ENCODE measurements at places on chromosomes 16 and 17. TPM values are rescaled to one million over a fixed set of nuclear protein-coding genes. Genes with fewer than 3 reads are reported as not detected.

DNA sequence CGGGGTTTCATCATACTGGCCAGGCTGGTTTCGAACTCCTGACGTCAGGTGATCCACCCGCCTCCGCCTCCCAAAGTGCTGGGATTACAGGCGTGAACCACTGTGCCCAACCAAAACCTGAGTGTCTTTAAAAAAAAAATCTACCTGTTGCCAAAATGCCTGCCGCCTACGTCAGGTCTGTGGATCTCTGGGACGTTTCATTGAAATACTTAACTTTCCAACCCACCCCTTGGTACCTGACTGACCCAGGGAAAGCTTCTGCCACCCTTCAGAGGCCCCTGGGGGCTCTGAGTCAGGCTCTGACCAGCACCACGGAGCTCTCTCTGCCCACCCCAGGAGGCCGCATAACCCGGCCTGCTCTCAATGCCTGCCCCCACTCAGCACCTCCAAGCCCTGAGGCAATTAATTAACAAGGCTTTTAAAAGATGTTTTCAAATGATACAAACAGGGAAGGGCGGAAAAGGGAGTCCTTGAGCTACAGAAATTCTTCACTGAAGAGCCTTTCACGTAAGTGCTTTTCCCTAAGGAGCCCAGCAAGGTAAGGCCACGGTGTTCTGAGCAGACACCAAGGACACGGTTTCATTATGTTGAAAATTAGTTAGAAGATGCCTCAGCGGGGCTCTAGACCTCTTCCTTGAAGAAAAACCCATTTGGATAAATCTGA lies 29.3 kb upstream of the GSG1L start:
- DNase-seq = no peak

KRTAP4-6 gene
- total RNA-seq = not detected

QPRT gene
- total RNA-seq = 13.8 TPM

- no peak for DNase-seq
These were observed 835.6 kb upstream of the RBFOX1 start for GRCh38 chr16:6496996-6497395.

DNA sequence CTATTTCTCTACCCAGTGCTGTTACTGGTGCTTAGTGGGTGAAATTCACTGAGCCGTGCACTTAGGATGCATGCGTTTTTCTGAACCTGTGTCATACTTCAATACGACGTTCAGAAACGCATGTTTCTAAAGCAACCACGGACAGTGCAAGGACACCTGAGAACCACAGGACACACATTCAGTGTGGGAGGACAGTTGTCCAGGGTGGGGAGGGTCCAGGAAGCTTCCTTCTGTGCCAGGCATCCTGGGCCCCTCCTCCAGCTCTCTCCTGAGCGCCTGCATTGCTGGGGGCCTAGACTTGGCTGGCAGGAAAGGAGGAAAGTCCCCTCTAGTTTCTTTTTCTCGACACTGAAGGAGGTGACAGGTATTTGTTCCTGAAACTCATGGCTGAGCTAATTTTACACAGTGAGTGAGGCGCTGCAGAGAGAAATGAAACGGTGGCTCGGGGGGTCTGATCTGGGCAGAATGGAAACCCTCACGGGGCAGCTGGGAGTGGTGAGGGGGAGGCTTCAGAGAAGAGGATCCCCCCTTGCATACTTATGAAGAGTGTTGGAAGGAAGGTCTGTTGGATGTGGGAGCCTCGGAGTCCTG lies 89.9 kb downstream of the IRF8 start:
- no peak for DNase-seq

DNA sequence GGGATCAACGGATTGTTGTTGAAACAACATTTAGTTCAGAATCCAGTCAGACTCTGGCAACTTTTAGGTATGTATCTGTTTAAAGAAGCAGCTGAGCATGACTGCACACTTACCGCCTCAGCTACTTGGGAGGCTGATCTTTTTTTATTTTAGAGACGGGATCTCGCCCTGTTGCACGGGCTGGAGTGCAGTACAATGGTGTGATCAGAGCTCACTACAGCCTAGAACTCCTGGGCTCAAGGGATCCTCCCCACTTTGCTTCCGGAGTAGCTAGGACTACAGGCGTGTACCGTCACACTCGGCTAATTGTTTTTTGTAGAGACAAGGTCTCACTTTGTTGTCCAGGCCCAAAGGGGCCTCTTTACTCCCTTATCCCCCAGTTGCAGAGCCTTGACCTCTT lies 2.3 kb downstream of the SPG7 start:
- no peak for DNase-seq

CD300LG gene
- total RNA-seq = 5.6 TPM

RNF135 gene
- total RNA-seq = 21.1 TPM

DNA sequence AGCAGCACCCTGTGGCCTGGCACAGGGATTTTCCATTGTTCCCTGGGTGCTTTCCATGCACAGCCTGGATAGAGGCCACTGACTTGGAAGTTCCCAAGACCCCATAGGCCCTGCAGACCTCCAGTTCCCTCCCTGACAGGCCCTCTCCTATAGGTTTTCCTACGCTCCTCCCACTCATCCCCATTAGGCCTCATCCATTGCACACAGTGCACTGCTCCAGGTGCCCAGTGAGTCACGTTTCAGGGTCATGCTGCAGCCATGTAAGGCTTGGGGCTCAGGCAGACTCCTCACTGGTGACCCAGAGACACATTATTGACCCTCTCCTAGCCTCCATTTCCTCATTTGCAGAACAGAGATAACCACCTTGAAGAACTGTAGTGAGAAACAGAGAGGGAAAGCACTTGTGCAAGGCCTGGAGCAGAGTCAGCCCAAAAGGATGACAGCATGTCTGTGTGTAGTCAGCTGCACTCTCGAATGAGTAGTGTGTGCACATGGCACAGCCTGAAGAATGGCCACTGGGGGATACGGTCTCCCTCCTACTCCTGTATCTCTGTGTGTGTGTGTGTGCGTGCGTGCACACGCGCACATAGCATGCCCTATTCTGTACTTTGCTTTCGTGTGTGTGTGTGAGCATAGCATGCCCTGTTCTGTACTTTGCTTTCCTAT lies 26.8 kb downstream of the DRC3 start:
- no peak for DNase-seq

SLC6A4 gene
- 0.98 TPM for total RNA-seq

MNT gene
- total RNA-seq = 28.5 TPM

DNA sequence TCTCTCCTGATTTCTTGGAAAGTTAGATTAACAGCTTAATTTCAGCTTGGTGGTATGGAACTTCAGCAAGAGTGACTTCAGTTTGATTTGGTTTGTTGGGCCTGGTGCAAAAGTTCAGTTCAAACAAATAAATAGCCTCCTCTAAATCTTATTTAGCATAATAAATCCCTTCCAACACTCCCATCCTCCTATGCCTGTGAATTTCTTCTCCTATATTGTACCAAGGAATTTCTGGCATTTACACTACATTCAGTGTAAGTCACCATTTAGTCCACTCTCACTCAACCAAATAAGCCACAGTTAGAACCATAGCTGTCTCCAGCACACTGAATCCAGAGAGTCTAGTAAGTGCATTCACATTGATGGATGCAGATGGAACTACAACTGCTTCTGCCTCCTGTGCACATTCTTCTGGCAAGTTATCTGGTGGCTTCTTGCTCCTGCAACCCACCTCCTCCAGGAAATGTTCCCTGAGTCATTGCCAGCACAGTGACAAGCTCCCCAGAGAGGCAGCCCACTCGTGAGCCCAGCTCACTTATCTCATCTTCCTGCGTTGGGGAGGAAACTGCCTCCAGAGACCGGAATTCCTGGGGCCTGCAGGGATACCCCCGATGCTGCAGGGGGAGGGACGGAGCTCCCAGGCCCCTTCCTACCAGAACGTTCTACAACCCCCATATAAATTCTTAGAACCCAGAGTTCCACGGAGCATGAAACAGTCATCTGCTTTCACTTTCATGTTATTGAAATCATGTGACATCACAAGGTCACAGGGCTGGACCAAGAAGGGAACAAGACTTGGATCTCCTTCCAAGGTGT lies 318.3 kb downstream of the PHKB start:
- DNase-seq = no peak

SP6 gene
- total RNA-seq = 3.9 TPM

GRCh38 chr17:17877529-17878358 lies 41.0 kb upstream of the SREBF1 start:
- DNase-seq = no peak

DNA sequence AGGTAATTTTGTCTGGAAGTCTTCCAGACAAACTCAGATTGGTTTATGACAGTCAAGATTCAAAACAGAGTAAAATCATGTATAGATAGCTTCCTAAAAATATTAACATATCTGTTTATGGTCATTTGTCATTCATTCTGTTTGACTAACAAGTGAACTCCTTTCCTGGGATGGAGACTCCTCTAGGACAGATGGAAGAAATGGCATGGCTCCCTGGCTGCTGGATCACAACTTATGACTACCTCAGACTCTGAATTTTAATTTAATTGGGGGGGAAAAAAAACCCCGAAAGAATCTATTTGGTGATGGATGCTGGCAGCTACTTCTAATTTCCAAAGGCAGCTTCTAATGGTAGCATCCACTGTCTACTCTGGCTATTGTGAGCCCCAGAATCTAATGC lies 34.6 kb downstream of the PHLPP2 start:
- no peak for DNase-seq

- no peak for DNase-seq
These were observed 18.1 kb upstream of the ITPRIPL2 start for GRCh38 chr16:19095654-19096053.

GRCh38 chr17:13046361-13046760 lies 28.5 kb upstream of the ELAC2 start:
- no peak for DNase-seq

DNA sequence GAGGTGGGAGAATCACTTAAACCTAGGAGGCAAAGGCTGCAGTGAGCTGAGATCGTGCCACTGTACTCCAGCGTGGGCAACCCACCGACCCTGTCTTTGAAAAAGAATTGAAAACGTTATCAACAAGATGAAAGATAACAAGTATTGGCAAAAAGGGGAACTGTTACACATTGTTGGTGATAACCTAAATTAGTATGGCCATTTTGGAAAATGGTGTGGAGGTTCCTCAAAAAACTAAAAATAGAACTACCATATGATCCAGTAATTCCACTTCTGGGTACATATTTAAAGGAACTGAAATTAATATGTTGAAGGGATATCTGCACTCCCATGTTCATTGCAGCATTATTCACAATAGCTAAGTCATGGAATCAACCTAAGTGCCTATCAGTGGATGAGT lies 61.0 kb downstream of the ABHD15 start:
- DNase-seq = no peak

- no peak for DNase-seq
These were observed 664 bp upstream of the BCL6B start for GRCh38 chr17:7021993-7022778.

ESRP2 gene
- total RNA-seq = 71.0 TPM

ADAP2 gene
- total RNA-seq = 14.0 TPM

HSD11B2 gene
- total RNA-seq = 30.2 TPM

DNA sequence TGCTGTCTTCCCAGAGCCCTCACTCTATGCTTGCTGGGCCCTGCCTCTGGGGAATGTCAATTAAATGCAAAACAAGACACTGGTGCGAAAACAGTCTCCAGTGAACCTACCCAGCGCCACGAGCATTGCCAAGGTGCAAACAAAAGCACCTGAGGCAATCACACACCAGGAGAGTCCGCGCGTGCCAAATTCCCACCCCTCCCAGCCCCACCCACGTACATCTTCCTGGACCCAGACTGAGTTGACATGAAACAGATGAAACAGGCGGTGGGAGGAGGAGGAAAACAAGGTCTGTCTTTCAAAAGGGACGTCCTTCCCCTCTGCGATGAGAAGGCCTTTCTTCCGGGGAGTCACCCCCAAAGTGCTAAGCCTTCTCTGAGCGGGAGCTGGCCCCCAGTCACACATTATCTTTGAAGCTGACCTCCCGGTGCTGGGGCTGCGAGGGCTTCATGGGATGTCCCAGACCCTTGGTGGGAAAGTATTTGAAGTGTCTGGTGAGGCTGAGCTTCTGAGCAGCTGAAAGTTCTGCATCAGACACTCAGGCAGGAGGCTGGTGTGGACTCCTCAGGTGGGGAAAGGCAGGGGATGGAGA lies 200.4 kb downstream of the AXIN2 start:
- DNase-seq = no peak

TAT gene
- total RNA-seq = not detected

DNA sequence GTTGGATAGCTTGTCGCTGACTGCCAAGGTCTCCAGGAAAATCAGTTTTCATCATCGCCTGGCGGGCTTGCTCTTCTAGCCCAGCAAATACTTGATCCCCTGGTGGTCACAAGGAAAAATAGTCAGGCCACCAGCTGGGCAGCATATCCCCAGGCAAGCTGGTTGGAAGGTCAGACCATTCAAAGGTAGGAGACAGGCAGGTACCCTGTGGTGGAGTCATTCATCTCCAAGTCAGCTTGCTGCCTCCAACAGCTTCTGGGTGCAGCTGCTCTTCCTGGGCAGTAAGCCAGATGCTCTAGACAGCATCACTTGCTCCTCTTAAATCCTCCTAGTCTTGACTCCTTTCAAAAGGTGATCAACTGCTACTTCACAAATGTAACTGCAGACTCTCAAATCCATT lies 16.0 kb downstream of the ZNF821 start:
- no peak for DNase-seq

JUP gene
- total RNA-seq = 589 TPM

GRCh38 chr16:86664522-86665318 lies 86.4 kb downstream of the FOXL1 start:
- no peak for DNase-seq

CACNA1H gene
- total RNA-seq = 10.8 TPM

DNA sequence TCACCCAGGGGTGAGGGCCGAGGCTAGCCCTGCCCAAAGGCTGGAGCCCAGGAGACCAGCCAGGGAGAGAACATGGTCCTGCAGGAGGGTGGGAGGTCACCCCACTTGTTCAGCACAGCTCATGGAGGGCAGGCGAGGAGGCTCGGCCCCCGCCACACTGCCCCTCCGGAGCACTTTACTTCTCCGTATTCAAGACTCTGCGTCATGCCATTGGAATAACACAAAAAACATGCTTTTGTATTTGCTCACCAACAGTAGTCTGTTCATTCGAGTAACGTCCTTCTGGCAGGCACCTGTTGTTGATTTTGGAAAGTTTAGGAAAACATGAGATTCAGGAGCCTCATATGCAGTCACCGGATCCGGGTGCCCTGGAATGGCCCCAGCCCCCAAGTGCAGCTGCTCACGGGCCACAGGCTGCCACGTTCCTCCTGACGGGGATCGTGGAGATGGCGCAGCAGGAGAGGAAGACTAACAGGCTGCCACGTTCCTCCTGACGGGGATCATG lies 81.1 kb upstream of the DNAH17 start:
- DNase-seq = no peak

- no peak for DNase-seq
These were observed 66.4 kb downstream of the CYB5B start for GRCh38 chr16:69490707-69491324.

DHX40 gene
- total RNA-seq = 31.4 TPM

GRCh38 chr16:14427371-14427948 lies 202.6 kb downstream of the PARN start:
- no peak for DNase-seq

DNA sequence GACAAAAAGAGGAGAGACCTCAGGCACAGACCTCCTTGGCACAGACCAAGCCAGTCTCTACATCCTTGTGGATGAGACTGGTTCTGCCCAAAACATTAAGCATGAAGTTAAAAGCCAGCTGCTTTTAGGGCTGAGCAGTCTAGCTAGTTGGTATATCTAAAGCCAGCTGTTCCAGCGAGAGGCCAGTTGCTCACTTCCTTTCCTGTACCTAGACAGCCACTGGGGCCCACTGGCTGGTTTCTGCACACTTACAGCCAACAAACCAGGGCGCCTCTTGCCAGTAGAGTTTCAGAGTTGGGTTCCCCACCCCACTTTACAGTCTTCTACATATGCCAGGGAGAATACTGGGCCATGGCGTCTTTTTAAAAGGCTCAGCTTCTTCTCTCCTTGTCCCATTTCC lies 242.4 kb downstream of the ZFHX3 start:
- DNase-seq = no peak

Data from vagina (tissue), 2 donors.